ENCODE measurements at places on chromosomes 11 and 22.

DNA sequence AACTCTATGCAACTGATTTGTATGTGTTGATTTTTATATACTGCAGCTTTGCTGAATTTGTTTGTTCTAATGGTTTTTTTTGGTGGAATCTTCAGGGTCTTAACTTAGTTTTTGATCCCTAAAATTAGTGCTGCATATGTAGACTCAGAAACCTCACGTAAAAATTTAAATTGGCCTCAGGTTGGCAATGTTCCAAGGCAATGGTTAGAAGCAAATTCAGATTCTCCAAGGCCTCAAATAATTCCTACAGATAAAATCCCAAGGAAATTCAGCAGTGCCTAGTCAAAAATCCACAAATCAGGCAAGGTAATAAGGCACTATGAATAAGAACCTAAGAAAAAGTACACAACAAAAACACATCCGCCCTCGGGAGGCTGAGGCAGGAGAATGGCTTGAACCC, 9.5 kb downstream of the PDE3B start:
- DNase-seq: no peak

DNA sequence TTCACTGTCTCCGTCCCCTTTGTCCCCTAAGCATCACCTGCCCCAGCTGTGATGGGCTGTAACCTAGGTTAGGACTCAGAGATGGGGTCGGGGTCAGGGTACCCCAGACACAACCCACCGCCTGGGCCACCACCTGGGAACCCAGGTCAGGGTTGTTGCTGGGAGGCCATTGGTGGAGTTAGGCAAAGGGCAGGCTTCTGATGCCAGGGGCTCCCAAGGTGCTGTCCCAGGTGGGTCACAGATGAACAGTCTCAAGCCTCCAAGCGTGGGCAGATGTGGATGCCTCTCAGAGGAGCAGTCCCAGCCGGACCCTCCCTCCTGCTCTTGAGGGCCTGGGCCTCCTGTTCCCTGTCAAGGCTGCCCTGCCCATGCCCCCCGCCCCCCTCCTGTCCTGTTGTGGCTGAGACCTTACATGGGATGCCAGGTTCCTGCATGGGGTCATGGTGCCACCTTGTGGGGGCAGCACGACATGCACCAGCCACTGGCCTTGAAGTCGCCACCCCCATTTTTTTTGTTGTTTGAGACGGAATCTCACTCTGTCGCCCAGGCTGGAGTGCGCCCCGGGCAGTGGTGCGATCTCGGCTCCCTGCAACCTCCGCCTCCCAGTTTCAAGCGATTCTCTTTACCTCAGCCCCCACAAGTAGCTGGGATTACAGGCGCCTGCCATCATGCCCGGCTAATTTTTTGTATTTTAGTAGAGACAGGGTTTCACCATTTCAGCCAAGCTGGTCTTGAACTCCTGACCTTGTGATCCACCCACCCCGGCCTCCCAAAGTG, 12.1 kb downstream of the GATD1 start:
- peak; percentile 64 for DNase-seq

GRCh38 chr11:115300660-115301428, 203.4 kb downstream of the CADM1 start:
- no peak for DNase-seq

GRCh38 chr11:122796128-122796717, 42.1 kb upstream of the CRTAM start:
- DNase-seq: peak; percentile 50

DNA sequence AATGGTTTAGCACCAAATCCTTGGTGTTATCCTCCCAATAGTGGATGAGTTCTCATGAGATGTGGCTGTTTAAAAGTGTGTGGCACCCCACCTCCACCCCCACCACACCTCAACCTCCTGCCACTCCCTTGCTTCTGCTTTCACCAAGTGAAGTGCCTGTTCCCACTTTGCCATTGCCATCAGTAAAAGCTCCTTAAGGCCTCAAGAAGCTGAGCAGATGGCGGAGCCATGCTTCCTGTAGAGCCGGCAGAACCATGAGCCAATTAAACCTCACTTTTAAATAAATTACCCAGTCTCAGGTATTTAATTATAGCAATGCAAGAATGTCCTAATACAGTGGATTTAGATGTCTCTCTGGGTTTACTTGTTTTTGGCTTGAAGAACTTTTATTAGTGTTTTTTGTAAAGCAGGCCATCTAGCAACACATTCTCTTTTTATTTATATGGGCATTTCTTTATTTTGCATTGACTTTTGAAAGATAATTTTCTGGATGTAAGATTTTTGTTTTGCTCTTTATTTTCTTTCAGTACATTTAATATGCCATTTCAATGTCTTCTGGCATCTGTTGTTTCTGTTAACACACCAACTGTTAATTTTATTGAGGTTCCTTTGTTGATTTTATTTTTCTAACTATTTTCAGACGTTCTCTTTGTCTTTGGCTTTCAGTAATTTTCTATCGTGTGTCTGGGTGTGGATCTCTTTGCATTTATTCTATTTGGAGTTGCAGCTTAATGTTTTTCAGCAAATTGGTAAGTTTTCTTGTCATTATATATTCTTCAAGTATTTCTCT, 724.5 kb upstream of the CNTN5 start:
- no peak for DNase-seq

GRCh38 chr11:103007521-103007920, 52.0 kb upstream of the MMP13 start:
- peak; percentile 34 for DNase-seq

DNA sequence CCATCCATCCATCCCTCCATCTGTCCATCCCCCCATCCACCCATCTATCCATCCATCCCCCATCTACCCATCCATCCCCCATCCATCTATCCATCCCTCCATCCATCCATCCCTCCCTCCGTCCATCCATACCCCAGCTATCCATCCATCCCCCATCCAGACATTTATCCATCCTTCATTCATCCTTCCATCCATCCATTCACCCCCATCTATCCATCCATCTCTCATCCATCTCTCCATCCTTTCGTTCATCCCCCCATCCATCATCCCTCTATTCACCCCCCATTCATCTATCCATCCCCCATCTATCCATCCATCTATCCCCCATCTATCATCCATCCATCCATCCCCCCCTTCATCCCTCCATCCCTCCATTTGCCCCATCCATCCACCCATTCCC, 97.5 kb downstream of the MPPED1 start:
- no peak for DNase-seq

DNA sequence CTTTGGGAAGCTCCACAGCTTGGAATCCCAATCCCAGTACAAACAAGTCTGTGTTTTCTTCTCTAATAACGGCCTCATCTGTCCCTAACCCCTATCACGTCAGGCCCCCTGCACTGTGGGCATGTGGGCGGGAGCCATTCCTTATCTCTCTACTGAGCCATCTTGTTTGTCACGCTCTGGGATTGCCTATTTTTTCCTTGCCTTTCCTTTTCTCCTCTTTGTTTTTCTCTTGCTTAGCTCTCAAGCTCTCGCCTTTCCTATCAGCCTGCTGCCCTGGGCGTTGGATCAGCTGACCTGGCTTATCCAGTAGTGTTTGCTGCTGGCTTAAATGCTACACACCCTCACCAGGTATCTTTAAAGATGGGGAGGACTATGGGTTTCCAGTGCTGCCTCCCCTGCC, 35.8 kb downstream of the ARHGAP1 start:
- DNase-seq: no peak

DNA sequence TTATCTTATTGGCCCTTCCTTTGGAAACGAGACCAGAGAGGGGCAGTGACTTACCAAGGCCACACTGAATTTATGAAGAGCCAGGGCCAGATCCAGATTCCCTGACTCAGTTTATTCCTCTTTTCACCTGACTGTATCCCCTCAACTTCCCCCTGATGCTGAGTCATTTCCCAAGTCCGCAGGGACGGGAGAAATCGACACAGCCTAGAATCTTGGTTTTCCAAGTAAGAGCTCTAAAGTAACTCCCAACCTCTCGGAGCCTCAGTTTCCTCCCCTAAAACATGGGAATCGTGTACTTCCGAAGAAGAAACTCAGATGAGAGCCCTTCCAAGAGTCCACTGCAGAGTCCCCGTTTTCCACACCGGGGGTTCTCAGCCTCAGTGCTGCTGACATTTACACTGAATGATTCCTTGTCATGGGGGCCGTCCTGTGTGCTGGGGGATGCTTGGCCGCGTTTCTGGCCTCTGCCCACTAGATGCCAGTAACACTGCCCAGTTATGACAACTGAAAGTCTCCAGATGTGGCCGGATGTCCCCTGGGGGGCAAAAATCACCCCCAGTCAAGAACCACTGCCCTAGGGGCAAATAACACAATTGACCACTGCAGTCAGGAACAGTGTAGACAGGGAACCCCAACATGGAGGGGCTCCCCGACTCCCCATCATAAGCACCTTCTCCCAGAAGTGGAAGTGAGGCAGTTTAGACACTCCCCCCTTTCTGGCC, 11.2 kb downstream of the MPST start:
- DNase-seq: no peak

DNA sequence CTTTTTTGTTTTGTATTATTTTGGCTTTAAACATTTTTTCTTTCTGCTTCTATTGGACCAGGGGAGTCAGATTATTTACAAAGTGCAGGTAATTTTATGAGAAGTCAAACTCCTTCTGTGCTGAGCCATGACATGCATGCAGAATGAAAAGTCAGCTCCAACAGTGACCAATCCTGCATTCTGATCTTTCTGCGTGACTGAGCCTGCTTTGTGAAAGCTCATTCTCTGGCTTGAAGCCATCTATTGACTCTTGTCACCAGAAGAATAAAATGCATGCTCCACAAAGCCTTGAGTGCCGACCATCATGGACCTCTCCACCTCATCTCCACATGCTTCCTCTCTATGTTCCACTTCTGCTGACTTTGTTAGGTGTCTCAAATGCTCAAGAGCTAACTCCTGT, 50.2 kb downstream of the MIAT start:
- DNase-seq: no peak

GRCh38 chr11:94639901-94640721, 72.9 kb downstream of the PIWIL4 start:
- DNase-seq: no peak

DNA sequence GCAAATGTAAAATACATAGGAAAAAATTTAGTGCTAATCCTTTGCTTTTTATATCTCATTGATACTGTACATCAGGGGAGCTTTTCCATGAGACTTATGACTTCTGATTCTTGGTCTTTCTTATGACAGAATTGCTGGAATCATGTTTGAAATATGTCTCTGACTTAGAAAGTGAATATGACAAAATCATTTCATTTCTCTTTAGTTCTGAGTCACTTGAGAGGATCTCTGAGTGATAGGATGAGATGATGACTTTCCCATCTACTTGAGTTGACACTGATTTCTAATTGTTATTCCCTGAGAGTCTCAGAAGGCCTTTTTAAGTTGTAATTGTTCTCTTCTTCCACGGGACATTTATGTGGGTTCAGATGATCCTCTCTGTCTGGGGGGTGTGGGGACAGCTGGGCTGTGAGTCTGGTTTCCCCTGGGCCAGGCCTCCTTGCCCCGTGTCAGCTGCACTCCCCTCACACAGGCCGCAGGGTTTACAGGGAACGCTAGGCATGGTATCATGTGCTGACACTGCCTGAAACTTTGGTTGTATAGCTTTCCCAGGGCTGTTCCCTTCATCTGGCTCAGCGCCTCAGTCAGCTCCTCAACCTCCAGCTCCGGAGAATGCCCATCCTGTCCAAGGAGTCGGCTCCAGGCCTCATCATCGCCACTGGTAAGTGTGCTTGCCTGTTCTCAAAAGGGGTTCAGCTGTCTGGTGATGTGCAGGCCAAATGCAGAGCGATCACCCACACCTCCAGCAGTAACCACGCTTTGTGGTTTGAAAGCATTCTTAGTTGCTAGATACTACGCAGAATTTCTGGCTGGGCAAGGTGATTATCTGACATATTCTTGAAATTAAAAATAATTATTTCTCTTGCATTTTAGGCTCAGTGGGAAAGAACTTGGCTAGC, 69.5 kb upstream of the SORL1-AS1 start:
- DNase-seq: no peak

DNA sequence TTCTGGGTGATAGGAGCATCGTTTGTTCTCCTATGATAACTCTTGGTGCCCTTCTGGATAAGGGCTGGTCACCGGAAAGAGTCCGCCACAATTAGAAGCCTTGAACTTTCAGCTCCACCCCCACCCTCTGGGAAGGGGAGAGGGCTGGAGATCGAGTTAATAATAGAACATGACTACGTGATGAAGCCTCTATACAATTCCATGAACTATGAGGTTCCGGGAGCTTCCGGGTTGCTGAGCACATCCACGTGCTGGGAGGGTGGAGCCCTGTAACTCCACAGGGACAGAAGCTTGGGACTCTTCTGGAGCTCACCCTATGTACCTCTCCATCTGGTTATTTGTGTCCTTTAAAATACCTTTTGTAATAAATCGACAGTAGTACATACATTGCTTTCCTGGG, 40.3 kb downstream of the ARHGAP42 start:
- no peak for DNase-seq

DNA sequence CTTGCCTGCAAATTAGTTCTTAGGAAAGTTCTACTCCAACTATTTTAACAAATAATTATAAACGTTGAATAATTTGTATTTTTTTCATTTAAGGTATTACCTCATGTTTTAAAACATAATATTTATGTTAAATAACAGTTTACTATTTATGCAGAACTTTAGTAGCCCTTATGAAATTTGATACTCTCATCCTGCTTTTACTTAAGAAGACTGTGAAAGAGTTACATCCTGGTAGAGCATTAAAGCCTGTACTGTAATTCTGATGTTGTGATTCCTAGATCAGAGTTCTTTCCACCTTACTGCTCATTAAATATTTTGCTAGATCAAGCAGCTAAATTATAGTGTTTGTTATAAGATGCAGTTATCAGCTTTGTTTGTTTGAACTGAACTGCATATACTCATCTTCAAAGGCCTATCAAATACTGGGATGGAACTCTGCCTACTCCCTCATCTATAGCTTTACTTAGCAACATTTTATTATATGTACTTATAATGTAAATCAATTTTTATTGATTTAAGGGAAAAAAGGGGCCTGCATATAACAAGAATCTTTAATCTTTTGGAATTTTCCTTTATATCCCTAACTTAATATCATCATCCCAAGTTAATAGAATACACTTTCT, 304.2 kb downstream of the DYNC2H1 start:
- DNase-seq: no peak

DNA sequence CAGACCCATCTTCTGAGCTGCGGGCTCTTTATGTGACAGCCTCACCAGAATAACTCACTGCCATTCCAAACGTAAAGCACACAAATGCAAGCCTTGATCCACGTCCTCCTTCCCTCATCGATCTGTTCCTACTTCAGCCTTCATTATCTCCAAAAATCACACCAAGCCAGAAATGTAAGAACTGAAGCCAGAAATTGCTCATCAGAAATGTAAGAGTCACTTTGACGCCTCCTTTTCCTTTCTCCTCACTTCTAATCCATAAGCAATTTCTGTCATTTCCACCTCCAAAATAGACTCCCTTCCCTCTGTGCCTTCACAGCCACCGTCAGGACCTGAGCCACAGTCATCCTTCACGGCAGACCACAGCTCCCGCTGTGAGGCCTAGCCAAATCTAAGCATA, 387.3 kb upstream of the B3GAT1 start:
- DNase-seq: no peak

Measured in HTR-8/SVneo (cell line).